Upper lobe of left lung (tissue), 6 donors: ENCODE measurements at places on chromosomes 3 and 15. TPM values are rescaled to one million over a fixed set of nuclear protein-coding genes. Genes with fewer than 3 reads are reported as not detected.

DNA sequence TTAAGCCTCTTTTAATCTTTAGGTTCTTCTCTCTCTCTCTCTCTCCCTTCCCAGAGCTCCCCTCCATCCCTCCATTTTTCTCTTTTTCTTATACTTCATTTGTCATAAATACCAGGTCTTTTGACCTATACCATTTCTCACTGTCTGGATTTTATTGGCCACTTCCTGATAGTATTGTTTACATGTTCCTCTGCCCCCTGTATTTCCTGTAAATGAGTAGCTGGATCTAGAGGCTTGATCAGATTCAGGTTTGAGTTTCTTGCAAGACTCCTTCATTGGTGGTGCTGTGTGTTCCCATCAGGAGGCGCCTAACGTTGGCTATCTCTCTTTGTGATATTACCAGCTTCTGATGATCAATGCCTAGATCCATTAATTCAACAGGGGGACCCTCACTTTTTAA, 42.2 kb downstream of the DAPK2 start:
- no peak for DNase-seq

DNA sequence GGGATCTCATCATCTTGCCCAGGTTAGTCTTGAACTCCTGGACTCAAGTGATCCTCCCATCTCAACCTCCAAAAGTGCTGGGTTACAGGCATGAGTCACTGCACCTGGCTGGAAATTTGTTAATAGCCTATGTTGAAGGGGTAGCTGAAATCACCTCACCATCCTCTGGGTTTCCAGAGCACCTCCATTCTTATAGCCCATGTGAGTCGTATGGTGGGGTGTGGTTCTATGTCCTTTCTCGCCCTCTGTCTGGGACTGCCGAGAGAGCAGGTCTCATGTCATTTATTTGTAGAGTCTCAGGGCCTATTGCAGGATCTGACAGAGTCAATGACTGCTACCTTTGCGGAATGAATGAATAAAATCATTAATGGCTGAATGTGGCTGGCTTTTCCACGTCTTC, 20.9 kb downstream of the CEMIP start:
- no peak for DNase-seq

GRCh38 chr3:33334364-33334763, 57.1 kb downstream of the FBXL2 start:
- DNase-seq = no peak

GRCh38 chr15:64600794-64601193, 140.4 kb downstream of the ZNF609 start:
- DNase-seq = no peak

DNA sequence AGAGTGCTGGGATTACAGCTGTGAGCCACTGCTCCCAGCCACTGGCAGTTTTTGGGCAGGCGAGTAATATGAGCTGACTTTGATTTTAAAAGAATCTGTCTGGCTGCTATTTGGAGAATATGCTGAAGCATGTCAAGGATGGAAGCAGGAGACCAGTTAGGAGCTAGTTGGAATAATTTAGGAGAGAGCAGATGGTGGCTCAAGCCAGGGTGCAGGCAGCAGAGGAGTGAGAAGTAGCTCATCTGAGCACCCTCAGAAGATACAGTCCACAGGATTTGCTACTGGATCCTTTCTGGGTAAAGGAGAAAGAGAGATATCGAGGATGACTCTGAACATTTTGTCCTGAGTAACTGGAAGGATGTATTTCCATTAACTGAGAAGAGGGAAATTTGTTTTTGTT, 30.4 kb upstream of the BDH1 start:
- DNase-seq = no peak

GRCh38 chr3:100702082-100702979, 7.0 kb upstream of the TFG start:
- DNase-seq = no peak

DNA sequence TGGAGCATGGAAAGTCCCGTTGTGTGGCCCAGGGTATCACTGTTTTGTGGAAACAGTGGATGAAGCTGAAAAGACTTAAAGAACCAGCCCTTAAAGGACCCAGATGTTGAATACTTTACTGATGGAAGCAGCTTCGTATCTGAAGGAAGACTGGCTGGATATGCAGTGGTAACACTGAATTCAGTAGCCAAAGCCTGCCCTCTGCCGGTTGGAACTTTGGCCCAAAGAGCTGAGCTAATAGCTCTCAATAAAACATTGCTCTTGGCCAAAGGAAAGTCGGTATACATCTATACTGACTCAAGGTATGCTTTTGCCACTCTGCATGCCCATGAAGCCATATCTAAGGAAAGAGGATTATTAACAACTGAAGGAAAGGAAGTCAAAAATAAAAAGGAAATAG, 885.4 kb downstream of the PDCD6IP start:
- no peak for DNase-seq

DNA sequence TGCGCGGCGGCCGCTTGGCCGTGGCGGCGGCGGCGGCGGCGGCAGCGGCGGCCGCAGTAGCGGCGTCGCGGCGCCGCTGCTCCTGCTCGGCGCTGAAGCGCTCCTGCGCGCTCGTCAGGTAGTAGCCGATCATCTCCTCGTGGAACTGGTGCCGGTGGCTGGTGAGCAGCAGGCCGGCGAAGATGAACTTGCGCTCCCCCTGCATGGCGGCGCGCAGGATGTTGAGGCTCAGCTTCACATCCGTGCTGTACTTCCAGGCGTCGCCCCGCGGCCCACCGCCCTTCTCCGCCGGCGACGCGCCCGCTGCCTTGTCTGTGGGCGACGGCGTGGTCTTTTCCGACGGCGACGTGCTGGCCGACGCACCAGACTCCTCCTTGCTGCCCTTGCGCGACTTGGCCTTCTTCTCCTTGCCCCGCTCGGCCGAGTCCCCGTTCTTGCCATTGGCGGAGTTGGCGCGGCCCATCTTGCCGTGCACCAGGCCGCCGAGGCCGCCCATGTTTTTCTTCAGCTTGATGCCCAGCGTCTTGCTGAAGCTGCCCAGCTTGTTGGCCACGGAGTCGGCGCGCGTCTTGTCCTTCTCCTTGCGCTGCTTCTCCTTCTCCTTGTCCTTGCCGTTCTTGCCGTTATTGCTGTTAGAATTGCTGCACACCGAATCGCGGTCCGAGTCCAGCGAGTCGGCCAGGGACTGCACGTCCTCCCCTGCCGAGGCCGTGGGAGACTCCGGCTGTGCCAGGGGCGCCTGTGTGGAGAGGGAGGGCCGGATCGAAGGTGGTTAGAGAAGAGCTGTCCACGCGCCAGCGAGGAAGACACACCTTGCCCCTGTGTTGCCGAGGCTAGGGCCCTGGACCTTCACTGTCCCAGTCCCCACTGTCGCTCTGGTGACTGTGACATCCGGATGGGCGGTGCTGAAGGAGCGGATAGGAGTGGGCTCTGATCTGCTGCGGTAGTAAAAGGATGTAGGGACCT, 157.6 kb downstream of the KLF13 start:
- peak; percentile 84 for DNase-seq

GRCh38 chr3:89558711-89559110, 451.3 kb downstream of the EPHA3 start:
- no peak for DNase-seq

GRCh38 chr15:51917493-51917892, 54.1 kb downstream of the LEO1 start:
- no peak for DNase-seq

DNA sequence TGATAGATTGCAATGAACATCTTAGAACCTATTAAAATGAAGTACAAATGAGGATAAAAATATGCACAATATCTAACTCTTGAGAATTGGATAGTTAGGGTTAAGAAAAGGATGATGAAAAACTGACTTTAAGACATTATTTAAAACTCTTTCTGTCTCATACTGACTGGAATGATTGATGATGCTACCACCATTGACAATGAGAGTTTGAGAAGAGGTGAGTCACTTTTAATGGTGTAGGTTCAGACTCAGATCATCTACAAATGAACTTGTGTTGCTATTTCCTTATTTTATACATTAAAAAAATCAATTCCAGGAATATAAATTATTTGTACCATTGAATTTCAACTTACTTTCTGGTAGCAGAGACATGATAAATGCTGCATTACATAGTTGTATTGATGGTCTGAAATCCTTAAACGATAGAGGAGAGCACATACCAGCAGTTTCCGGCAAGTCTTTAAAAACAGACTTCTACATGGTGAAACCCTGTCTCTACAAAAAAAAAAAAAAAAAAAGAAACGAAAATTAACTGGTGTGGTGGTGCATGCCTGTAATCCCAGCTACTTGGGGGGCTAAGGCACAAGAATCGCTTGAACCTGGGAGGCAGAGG, 409.0 kb downstream of the OTOL1 start:
- DNase-seq = no peak

DNA sequence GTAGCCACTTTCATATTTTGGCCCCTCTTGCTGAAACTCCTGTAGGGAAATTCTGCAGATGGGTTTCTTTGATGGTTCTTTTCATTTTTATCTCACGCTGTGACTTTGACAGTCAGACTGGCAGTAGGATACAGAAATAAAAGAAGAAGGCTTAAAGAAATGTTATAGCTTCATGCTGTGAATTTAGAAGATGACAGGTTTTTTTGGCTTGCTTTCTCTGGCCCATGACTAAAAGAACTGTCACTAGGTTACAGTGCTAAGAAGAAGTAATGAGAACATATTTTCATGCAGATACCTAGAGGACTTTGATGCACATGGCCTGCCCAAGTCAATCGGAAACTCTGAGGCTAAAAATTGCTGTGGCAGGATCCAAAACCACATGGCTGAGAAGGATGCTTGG, 334.5 kb downstream of the EPHA6 start:
- no peak for DNase-seq

DNA sequence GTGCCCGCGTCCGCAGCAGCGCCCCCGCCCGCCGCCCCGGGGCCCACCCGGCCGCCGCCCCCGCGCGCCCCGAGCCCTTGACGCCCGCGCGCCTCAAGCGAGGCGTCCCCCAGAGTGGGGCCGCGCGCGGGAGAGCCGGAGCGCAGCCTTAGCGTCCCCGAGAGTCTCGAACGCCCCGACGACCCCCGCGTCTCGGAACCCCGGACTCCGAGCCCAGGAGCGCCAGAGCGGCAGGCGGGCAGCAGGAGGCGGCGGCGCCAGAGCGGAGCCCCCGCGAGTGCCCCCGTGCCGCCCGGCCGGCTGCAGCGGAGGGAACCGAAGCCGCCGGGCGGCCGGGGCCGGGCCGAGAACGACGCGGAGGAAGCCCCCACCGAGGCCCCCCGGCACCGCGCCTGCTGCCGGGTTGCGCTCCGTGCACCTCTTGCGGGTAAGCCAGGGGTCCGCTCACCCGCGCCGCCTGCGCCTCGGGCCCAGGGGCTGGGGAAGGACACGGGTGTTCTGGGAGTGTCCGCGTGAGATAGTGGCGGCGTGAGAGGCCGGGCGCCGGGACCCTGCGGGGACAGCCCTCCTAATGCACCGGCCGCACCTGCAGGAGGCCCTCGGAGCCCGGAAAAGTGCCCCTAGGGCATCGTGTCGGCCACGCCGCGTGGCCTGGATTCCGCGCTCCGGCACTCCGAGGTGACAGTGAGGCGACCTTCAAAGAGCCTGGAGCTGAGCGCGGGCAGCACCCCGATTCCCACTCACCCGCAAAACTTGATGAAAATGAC, 52.0 kb upstream of the ULK4 start:
- peak; percentile 91 for DNase-seq

- no peak for DNase-seq
Observed at GRCh38 chr15:77012117-77012712, 17.3 kb downstream of the PSTPIP1 start.

- no peak for DNase-seq
Observed at GRCh38 chr3:101972430-101973162, 123.3 kb downstream of the NFKBIZ start.

DNA sequence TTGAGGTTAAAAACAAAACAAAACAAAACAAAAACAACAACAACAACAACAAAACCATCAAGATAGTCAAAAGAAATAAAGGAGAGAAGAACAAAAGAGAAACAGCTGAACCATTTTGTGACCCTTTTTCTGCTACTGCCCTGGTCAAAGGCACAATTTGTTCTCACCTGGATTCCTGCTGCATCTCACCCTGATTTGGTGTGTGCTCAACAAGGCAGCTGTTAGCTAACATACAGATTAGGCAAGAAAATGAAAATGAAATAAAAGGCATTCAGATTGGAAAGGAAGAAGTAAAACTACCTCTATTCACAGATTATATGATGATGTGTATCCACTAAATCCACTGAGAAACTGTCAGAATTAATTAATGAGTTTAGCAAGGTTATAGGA, 28.7 kb upstream of the XIRP1 start:
- DNase-seq = no peak

DNA sequence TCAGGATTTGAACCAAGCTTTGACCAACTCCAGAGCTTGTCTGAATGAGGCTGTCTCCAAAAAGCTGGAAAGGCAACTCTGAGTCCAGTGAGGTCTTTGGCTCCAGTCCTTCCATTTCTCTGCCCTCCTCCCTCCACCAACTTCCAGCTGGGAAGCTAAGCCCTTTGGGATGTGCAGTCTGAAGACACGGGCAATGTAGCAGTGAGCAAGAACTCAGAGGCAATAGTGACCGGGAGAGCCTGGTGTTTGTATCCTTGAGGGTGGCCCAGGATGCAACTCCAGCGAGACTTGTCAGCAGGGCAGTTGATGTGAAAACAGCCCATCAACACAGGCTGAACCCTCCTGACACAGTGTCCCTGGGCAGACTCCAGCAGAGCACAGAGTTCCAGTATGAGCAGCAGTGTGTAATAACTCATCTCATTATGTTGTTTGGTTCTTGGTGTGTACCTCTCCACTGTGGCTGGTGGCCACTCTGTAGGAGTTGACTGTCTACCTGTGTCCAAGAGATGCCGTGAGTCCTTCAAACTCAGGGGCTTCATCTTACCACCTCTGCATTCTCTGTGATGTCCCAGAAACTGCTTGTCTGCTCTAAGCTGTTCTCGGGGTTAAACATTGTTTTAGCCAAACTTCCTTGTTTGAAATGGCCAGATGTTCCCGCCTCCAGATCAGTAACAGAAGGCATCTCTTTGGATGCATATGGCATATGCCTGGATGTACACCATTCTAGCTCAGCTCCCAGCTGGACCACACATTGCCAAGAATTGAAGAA, 6.6 kb downstream of the CDCP1 start:
- no peak for DNase-seq

GRCh38 chr3:78893161-78893560, 874.6 kb downstream of the ROBO1 start:
- no peak for DNase-seq

- DNase-seq = peak; percentile 60
Observed at GRCh38 chr3:81716870-81717509, 44.5 kb downstream of the GBE1 start.

GRCh38 chr3:149790268-149790667, 2.1 kb downstream of the ANKUB1 start:
- no peak for DNase-seq

Gene COL6A5
- 1.7 TPM for total RNA-seq

Gene PIK3CB
- total RNA-seq = 59.7 TPM

Gene NEK11
- total RNA-seq = 40.4 TPM

Gene HHLA2
- total RNA-seq = 13.7 TPM

Gene C3orf49
- not detected for total RNA-seq

Gene TRPM1
- total RNA-seq = not detected

Gene IL17RD
- total RNA-seq = 0.69 TPM

Gene CHRNA3
- 0.13 TPM for total RNA-seq

Gene UCN2
- not detected for total RNA-seq

Gene PCOLCE2
- total RNA-seq = 9.4 TPM

Gene GNB4
- total RNA-seq = 28.2 TPM
